ENCODE measurements at places on chromosomes 2 and 18.

GRCh38 chr18:39781565-39781964, 2173.5 kb upstream of the PIK3C3 start:
- DNase-seq: no peak

- DNase-seq: no peak
Measured at GRCh38 chr2:75528221-75528977, 32.3 kb downstream of the EVA1A start.

DNA sequence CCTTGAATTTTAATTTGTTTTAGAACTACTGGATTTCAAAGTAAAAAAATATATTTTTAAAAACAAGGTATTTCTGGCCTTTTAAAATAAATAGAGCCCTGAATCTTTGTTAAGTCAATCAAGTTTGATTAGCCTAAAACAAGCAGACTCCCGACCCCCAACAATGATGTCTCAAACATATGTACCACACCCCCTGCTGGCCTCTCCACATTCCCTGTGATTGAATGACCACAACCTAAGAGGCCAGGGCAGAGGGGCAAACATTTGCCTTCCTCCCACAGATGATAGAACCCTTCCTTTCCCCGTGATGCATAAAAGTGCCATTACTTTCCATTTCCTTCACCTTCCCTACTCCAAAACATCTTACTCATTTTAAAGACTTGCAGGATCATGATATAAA, 130.9 kb downstream of the STK39 start:
- DNase-seq: no peak

DNA sequence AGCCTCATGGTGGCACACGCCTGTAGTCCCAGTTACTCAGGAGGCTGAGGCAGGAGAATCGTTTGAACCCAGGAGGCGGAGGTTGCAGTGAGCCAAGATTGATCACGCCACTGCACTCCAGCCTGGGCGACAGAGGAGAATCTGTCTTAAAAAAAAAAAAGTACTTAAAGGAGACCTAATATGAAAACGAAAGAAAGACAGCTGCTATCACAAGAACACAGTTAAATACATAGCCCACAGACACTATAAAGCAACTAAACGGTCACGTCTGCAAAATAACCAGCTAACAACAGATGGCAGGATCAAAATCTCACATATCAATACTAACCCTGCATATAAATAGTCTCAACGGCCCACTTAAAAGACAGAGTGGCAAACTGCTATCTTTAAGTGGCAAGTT, 43.9 kb upstream of the TACR1 start:
- DNase-seq: no peak

GRCh38 chr18:38747153-38747552, 1181.6 kb upstream of the CELF4 start:
- no peak for DNase-seq

- DNase-seq: no peak
Measured at GRCh38 chr2:60476206-60476954, 77.1 kb downstream of the BCL11A start.
